ENCODE measurements at places on chromosomes 6 and 20.

DNA sequence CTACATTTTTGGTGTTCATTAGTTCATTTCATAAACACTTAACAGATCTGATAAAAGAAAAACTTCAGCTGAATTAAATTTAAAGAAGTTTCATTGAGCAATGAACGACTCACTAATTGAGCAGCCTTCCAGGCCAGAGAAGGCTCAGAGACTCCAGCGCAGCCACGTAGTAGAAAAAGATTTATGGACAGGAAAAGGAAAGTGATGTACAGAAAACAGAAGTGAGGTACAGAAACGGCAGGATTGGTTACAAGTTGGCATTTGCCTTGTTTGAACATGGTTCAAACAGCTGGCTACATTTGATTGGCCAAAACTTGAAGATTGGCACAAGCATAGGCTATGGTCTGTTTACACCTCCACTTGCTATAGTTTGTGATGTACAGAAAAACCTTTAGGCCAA lies 166.3 kb upstream of the DTNBP1 start:
- no peak for DNase-seq

DNA sequence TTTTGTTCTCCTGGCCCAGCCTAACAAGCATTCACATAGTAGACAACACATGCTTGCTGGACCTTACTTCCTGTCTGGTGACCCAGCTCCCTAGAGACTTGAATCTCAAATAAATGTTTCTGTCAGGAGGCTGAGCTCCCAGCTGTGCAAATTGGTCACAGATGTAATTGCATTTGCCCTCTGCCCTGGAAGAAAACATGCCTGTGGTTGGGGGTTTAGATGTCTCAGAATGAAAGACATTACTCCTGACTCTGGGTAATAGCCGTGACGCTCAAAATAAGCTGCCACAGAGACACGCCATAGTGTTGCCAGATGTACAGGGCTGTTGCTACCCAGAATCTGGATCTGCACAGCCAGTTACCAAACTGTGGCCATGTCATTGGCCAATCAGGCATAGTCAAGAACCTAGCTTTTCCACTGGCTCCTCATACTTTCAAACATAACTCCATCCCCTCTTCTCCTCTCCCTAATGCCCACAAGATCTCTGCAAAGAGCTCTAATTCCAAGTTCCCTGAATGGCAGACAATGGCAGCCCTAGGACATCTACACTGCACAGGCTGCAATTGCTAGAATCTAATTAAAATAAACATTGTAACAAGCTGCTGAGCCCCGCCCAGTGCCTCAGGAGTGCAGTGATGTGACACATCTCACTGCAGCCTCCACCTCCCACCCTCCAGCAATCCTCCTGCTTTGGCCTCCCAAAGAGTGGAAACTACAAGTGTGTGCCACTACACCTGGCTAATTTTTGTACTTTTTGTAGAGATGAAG lies 32.8 kb upstream of the GMPR start:
- no peak for DNase-seq

DNA sequence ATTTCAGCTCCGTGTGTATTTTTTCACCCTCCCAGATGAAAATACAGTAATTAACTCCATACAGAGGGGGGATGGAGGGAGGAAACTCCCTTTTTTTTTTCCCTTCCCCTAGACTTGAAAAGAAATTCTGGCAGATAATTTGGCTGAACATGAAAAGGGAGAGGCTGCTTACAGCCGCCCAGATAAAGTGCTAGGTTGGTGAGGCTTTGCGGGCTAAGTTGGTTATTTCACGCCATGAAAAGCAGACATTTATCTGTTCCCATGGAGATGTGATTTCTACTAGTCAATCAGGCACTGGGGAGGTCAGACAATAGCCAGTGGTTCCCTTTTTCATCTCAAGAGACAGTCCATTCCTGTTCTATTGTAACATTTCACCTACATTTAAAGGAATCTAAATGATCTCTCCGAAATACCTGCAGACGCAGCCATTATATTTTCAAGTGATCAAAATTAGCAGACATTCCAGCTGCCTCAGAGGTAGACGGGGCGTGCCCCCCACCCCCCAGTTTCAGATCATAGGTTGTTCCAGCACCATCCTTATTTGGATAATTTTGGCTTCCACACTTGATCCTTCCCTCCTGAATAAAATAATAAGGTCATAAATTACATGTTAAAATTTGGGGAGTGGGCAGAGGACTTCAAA lies 143.9 kb upstream of the ZNF217 start:
- DNase-seq: no peak

- no peak for DNase-seq
Measured at GRCh38 chr6:46453216-46453615, 38.0 kb downstream of the RCAN2 start.

DNA sequence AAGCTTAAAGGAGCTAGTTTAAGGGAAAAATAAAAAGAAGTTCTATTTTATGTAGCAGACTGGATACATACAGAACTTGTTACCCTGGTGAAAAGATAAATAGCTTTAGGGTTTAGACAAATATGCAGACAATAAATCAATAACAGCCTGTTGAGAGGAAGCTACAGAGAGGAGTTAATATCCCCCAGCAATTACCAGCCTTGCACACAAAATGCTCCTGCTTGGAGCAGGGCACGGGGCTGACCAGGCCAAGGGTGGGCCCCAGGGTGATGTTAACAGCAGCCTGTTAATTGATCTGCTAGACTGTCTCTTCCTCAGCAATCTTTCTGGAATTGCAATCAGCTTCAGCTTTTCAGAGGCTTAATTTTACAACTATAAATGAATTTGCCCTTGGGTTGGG lies 125.1 kb upstream of the SOX4 start:
- DNase-seq: no peak

GRCh38 chr6:44667226-44667625 lies 279.7 kb downstream of the CDC5L start:
- DNase-seq: no peak

GRCh38 chr6:138815797-138816528 lies 20.1 kb downstream of the ECT2L start:
- no peak for DNase-seq

- DNase-seq: no peak
Measured at GRCh38 chr6:61592238-61592637, 693.8 kb downstream of the KHDRBS2 start.

DNA sequence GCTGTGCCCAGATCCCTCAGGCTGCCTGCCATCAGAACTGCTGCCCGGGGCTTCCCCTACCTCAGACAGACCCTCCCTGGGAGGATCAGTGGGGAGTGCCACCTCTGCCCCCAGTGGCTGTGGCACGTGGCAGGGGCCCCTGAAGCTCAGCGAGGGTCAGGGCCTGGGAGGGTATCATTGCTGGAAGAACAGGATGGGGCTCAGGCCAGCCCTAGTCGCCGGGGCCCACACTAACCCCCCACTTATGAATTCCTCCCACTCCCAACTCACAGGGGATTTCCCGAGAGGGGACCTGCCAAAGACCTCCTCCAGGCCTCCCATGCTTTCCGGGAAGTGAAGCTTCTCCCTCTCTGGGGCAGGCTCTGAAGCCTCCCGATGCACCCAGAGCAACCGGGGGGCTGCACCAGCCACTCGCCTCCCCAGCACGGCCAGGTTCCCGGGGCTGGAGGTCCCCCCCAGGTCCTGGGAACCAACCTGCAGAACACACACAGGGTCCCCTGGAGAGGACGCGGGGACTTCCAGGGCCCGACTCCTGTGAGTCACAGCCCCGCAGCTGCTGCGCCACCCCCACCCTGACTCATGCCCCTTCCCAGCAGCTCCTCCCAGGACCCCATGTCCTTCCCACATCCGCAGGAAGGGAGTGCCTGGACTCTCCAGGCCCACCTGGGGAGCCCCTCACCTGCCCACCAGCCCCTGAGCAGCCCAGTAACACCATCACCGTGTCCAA lies 2.5 kb downstream of the TNFRSF6B start:
- no peak for DNase-seq

DNA sequence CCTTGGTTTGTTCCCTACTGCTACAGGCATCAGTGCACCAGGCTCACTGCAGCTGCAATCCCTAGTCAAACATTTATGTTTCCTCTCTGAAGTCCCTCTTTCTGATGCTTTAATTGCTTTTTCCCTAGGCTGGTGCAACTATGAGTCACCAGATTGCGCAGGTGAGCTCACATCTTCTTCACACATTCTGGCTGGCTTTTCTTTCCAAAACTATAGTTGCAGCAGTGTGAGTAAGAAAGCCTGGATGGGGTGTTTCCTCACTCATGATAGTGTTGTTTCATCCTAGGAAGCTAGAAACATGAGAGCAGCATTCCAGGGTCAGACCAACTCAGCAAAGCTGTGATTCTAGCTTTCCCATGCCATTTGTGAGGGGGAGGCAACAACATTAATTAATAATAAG lies 296.4 kb downstream of the PAX1 start:
- no peak for DNase-seq

DNA sequence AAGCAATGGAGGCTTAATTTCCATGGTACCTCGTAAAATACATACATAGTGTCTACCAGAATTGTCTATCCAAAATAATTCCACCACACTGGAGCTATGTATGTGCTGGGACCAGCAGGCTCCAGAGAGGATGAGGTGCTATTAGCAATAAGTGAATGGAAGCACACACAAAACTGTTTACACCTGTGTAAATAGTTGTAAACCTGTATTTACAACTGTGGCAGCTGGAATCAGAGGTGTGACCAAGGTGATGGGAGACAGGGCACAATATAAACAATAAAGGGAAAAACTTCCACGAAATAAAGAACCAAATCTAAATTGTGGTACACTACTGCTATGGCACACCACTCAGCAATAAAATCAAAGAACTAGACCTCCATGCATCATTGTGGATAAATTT lies 14.4 kb downstream of the RARS2 start:
- DNase-seq: no peak

DNA sequence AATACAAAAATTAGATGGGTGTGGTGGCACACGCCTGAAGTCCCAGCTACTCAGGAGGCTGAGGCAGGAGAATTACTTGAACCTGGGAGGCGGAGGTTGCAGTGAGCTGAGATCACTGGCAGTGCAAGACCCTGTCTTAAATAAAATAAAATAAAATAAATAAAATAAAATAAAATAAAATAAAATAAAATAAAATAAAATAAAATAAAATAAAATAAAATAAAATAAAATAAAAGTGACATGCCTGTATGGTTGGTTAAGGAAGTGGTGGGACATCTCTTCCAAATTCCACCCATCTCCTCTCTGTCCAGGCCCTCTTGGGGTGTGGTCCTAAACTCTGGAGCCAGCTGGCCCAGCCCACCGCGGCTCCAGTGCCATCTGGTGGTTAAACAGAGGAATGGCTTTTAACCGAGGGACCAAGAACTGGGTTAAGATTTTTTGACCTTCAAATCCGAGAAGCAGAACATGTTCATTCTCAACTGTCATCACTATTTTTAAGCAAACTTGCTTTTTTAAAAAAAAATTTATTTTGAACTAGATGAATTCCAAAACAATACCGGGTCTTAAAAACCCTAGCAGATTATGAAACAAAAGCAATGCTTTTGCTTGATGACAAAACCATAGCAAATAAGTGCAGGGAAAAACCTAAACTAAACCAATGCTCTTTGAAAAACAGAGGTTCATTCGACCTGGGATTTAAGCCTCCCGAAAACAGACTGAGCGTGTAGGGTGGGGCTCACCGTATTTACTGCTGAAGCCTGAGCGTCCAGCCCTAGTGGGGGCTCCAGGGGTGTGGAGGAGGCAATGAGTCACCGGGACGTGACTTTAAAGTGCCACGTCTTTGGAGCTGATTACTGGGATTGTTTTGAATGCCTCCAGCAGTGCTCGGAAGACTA lies 68.8 kb downstream of the CDC5L start:
- no peak for DNase-seq
